Activated CD4-positive, alpha-beta T cell treated with anti-CD3 and anti-CD28 coated beads for 4 hours (primary cell): ENCODE measurements at places on chromosomes 11 and 22.

DNA sequence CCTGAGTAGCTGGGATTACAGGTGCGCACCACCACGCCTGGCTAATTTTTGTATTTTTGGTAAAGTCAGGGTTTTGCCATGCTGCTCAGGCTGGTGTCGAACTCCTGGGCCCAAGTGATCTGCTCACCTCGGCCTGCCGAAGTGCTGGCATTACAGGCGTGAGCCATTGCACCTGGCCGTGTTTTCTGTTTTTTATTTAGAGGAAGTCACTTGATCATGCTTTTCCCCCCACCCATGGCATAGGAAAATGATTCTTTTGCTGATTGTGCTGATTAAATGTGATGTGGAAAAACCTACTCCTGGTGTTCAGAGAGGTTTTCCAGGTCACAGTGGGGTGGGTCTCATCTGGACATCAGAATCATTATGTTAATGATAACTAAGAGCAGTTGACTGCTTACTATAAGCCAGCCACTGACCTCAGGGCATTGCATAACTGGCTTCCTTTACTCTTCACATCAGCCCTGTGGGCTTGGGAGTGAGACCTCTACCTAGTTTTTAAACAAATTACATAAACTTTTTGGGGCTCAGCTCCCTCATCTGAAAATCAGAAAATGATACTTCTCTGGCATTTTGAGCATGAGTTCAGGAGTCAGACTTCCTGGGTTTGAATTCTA, 71.0 kb downstream of the PTPRJ start:
- no peak for DNase-seq

- DNase-seq: peak; percentile 52
Measured at GRCh38 chr22:32473388-32473952, 1.1 kb upstream of the FBXO7 start.

DNA sequence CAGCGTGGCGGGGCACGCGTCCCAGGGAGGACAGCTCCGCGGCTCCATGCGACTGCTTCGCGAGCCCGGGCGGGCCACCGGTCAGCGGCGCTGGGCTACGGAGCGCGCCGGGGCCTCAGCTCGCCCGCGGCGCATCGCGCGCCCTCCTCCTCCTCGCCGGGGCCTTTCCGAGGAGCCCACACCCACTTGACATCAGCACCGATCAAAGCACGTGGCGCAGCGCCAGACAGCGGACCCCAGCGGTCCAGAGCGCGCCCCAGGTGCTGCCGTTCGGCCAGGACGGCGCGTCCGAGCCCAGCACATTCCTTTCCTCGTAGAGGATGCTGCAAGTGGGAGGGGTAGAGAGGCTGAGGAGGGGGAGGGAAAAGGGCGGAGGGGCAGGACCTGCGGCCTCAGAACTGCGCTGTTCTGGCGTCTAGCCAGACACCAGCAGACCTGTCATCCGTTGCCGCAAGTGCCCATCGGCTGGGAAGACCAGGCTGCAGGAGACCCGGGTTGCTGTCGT, 88.6 kb downstream of the PLEKHA7 start:
- DNase-seq: no peak

GRCh38 chr11:62479631-62480201, 60.9 kb downstream of the SCGB1A1 start:
- DNase-seq: no peak

GRCh38 chr22:37166675-37167066, 17.0 kb upstream of the IL2RB start:
- DNase-seq: peak; percentile 76

DNA sequence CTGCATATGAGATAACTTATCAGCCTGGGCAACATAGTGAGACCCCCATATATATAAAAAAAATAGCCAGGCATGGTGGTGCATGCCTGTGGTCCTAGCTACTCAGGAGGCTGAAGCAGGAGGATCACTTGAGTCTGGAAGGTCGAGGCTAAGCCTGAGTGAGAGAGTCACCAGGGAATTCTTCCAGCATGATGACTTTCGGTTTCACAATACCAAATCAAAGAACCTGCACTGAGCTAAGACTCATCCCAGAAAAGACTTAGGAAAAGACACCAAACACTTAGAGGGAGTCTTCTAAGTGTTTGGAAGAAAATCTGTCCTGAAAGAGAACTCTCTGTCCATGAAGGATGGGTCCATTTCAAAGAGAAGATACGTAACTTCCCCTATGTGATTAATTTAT, 12.7 kb downstream of the STK33 start:
- DNase-seq: no peak
